ENCODE measurements at places on chromosomes 2 and 18.

GRCh38 chr18:78779996-78780718 lies 199.5 kb upstream of the SALL3 start:
- DNase-seq = no peak

- no peak for DNase-seq
Observed at GRCh38 chr2:109472974-109473373, 140.8 kb downstream of the SEPTIN10 start.

DNA sequence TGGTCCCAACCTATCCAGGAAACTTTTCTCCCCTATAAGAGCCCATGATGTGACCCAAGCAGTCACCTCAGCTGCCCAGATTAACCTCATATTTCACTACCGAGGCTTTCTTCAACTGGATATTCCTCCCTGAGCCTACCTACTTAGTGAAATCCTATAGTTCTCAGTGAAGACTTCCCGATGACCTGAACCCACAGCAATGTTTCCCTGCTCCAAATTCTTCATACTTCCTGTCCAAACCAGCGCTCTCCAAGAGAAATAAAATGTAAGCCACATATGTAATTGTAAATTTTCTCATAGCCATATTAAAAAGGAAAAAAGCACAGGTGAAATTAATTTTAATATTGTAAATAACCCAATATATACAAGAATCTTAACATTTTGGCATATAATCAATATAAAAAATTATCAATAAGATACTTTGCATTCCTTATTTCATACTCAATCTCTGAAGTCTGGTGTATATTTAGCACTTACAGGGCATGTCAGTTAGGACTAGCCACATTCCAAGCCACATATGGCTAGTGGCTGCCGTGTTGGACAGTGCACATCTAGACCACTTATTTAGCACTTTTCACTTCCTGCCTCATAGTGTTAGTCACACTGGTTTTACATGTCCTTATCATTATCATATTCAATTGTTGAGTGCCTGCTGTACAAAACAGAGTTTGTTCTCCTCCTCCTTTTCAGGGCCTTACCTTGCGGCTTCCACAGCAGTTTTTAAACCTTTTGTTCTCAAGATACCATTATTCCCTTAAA lies 1.9 kb upstream of the STAT4 start:
- DNase-seq = no peak

DNA sequence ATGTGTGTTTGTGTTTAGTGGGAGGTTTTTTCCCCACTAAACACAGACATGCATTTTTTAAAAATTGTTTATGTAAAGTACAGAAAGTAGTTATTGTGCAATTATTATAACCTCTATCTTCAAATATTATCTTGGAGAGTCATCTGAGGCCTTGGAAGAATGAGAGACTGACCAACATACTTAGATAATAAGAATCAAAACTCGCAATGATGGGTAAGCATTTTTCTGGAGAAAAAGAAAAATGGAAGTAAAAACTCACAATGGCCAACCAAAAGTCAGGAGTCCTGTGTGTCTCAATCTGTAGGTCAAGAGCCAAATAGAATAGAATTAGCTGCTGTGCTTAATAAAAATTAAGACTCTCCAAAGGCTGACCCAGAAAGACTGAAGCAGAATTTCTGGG lies 43.0 kb downstream of the MEMO1 start:
- DNase-seq = no peak

Data from HuH-7.5 (cell line).